Activated CD8-positive, alpha-beta memory T cell treated with anti-CD3 and anti-CD28 coated beads for 1 hour (primary cell): ENCODE measurements at places on chromosomes 4 and X.

GRCh38 chr4:153067376-153067775 is 131.3 kb downstream of the FHDC1 start:
- no peak for DNase-seq

GRCh38 chr4:70511365-70511764 is 7.0 kb upstream of the AMTN start:
- no peak for DNase-seq

DNA sequence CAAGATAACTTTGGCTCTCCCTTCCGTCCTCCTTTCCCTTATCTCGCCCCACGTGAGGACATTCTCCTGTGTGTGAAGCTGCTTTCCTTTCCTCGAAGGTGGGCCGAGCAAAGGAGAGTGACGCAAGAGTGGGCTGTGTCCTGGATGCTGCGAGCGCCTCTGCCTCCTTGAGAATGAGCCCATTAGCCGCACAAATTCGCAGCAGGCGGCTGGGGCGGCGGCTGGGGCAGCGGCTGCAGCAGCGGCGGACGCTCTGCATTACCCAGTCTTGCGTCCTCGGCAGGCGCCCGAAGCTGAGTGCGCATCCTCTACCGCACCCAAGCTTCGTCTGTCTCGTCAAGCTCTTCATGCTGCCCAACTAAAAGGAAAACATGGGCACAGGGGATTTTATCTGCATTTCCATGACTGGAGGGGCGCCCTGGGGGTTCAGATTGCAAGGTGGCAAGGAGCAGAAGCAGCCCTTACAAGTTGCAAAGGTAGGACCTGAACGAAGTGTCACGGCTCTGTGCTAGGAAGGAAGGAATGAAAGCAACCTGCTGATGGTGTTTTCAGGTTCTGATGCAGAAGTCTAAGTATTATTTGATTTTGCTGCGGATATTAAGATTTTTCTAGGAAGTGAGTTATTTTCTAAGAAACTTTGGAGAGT is at the start of gene SYNPO2:
Gene SYNPO2, plus strand, starts transcription at position 189 of the 646 bp plus-strand sequence. Its CDS starts 183 bp downstream, at position 372.
- DNase-seq, result no peak

DNA sequence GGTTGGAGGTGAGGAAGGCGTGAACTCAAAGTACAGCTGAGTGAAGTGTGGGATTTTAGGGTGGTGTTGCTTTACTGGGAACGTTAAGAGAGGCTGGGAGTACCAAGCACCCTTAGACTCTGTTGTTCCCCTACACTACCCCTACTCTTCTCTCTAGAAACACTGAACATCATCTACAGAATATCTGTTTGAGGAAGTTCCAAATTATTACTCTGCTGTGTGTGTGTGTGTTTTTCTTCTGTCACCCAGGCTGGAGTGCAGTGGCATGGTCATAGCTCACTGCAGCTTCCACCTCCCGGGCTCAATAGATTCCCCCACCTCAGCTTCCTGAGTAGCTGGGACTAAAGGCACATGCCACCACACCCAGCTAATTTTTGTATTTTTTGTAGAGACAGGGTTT is 76.7 kb upstream of the AP1S2 start:
- DNase-seq, result no peak

- DNase-seq, result no peak
Observed at GRCh38 chrX:103630171-103630511, 1.4 kb downstream of the TCEAL1 start.

DNA sequence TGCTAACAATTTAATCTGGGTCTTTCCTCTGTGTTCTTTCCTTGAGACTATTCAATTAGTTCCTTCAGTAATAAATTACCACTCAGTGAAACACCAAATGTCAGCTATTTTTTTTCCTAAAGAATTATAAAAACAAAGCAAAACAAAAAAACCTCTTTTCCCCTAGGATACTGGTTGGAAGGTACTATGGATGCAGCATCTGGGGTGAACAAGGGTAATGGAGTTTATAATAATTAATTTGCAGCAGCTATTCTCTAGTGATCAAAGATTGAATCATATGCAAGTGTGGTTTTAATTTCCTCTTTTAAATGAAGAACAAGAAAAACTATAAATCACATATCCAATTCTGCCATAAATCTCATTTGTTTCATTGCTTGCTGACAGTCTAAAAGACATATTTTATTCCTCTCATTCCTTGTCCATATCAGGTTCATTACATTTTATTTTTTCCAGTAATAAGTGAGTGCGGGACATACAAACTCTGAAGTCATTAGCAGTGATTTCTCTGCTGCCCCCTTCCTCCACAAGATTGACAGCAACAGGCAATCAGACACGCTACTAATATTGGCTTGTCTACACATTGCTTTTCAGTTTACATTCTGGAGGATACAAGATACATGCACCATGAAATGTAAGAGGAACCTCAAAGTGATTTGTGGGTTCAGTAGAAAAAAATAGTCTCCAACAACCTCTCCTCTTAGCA is 1093.4 kb upstream of the SLIT2 start:
- no peak for DNase-seq

GRCh38 chr4:177974461-177974860 is 532.2 kb upstream of the AGA start:
- DNase-seq, result no peak

GRCh38 chr4:70927502-70928137 is 25.5 kb downstream of the MOB1B start:
- no peak for DNase-seq

- no peak for DNase-seq
Observed at GRCh38 chr4:127236889-127237288, 395.9 kb upstream of the INTU start.

- no peak for DNase-seq
Observed at GRCh38 chrX:106481341-106481740, 130.4 kb upstream of the RADX start.

- DNase-seq, result no peak
Observed at GRCh38 chr4:40550948-40551462, 78.7 kb downstream of the RBM47 start.

GRCh38 chr4:39406763-39407583 is at the start of gene KLB:
Gene KLB, plus strand, starts transcription at chr4:39406930. Its CDS starts 20 bp downstream, at chr4:39406950.
- no peak for DNase-seq

GRCh38 chrX:44992775-44993174 is 119.8 kb downstream of the KDM6A start:
- no peak for DNase-seq

DNA sequence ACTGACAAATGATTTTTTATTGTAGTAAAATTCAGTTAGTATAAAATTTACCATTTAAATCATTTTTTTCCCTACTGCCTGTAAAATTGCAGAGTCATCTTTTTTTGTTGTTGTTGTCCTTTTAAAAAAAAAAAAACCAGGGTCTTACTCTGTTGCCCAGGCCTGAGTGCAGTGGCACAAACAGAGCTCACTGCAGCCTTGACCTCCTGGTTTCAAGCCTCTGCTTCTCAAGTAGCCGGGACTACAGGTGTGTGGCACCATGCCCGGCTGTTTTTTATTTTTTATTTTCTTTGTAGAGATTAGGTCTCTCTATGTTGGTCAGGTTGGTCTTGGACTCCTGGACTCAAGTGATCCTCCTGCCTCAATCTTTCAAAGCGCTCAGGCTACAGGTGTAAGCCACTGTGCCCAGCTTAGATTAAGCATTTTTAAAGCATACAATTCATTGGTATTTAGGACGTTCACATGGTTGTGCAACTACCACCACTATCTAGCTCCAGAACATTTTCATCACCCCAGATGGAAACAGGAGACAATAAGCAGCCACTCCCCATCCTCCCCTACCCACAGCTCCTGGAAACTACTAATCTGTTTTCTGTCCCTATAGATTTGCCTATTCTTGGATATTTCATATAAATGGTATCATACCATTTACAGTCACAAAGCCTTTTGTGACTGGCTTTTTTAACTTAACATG is 59.7 kb upstream of the PGRMC2 start:
- no peak for DNase-seq

GRCh38 chr4:159673221-159673620 is 570.3 kb downstream of the RAPGEF2 start:
- no peak for DNase-seq

DNA sequence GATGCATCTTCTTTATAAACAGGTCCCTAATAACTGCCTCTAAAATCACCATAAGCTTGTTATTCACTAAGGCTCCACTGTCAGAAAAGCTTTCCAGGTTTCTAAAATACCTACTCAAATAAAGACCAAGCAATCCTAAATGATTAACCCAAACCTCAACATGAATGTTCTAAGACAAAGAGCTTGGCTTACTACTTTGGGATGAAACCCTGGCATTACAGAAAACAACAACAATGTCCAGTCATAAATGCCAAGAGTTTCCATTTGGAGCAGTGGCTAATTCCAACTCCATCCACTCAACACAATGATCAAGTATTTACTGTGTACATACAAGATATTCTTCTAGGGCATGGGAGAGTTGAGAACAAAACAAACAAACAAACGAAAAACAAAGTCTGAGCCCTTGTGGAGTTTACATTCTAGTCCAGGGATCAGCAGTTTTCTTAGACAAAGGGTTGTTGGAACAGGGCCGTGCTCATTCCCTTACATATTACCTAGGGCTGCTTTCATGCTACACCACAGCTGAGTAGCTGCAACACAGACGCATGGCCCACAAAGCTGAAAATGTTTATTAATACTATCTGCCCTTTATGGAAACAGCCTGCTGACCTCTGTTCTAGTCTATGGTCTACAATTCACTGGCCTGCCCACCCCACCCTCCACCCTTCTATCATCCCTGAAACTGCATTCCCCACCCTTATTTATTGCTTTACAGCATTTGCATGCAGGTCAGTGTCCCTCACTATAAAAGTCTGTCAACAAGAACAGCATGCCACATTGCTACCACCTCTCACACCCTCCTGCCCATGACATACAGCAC is 23.7 kb downstream of the ABCG2 start:
- DNase-seq, result no peak

DNA sequence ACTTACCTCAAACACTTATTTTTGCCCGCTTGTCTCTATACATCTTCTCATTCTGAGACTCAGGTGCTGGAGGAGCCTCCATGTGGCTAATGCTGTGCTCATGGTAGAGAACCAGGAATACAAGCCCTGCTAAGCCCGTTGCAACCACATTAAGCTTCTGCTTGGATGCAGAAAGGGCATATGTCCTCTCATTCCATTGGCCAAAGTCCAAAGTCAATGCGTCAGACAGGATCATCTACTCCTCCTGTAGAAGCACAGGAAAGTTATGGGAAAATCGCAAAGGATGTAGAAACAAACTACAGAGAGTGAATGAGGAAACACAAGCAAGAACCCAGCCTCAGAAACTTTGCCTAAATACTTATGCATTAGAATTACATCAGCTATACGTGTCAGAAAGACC is 124.5 kb upstream of the AGA start:
- no peak for DNase-seq

GRCh38 chrX:16186380-16187007 is 19.2 kb downstream of the MAGEB17 start:
- DNase-seq, result no peak

GRCh38 chr4:132264176-132264575 is 884.9 kb upstream of the PCDH10 start:
- DNase-seq, result no peak

GRCh38 chr4:36286481-36286871 is 5.1 kb downstream of the DTHD1 start:
- DNase-seq, result no peak

DNA sequence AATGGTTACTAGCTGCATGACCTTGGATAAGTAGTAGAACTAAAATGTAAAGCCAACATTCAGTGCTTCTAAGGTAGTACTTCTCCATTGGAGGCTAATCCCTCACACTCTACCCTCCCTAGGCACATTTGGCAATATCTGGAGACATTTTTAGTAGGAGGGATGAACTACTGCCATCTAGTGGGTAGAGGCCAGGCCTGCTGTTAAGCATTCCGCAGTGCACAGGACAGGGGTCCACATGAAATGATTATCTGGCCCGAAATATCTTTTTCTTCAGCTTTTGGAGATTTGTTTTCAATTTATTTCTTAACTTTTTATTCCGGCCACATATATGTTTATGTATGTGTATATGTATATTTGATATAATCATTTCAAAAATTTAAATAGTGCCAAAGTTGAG is 36.0 kb upstream of the SPANXC start:
- DNase-seq, result no peak

DNA sequence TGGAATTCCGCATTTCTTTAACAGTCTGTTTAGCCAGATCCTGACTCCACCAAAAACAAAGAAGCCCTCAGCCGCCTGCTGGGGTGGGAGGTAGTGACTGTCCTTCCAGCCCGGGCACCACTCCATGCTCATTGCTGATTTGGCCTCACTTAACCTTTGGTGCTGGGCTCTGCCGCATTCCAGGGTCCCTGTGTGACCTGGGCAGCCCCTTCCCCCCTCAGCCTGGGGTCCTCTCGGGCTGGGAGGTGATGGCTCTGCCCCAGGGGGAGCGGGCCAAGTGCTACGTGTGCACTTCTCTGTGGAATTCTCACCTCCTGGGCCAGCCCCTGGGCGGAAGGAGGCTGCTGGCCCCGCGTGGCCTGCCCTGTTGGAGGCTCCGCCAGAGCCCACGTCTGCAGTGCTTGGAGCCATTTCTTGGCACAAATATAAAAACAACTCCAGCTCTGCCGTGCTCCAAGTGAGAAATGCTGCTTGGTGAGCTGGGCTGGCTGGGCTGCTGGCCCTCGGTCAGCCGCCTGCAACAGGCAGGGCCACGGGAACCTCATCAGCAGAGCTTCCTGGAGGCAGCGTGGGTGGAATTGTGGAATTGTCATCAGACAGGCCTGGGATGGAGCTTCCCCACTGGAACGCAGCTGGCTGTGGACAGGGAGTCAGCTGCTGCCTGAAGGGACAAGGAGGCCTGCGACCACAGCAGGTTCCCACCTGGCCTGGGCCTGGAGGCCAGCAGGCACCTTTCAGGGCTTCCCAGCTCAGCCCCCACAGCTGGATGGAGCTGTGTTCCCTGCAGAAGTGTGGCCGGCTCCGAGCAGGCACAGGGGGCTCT is 66.0 kb downstream of the TRMT44 start:
- DNase-seq, result no peak

GRCh38 chr4:57086031-57086723 is 24.0 kb downstream of the IGFBP7 start:
- no peak for DNase-seq

- DNase-seq, result no peak
Observed at GRCh38 chr4:105002278-105002677, 144.4 kb upstream of the TET2 start.

DNA sequence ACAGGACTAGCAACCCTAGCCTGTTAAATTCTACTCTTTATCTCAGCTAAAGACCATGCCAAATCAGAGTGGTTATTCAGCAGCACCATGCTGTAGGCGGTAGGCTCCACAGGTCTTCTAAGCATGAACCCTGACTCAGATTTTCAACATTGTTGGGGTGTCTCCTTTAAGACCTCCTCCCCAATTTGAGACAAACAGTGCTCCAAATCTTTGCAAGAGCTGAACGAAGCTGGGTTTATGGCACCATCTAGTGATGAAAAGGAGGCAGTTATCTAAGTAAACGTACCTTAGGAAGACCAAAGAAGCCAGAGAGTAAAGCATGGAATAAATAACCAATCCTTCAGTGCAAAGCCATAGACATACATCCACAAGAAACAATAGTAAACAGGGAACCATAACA is 334.5 kb upstream of the SLC7A11 start:
- DNase-seq, result no peak

- no peak for DNase-seq
Observed at GRCh38 chr4:189436207-189436606, 504.5 kb upstream of the FRG1 start.

DNA sequence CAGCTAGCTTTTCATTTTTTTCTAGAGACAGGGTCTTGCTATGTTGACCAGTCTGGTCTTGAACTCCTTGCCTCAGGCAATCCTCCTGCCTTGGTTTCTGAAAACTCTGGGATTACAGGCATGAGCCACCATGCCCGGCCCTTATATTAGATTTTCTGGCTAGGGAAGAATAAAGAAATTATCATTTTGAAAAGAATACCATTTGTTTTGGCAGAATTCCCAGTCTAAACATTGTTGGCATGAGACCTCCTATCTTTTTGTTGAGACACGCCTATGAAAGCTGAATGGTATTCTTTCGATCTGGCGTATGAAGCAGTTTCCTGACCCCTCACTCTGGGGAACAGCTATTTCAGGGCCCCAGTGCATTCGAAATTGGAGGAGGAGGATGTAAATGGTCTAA is 107.0 kb downstream of the REPS2 start:
- no peak for DNase-seq
